ENCODE measurements at places on chromosomes 12 and 14. TPM values are rescaled to one million over a fixed set of nuclear protein-coding genes. Genes with fewer than 3 reads are reported as not detected.

MANSC1 gene
- total RNA-seq: 72.1 TPM

FITM1 gene
- not detected for total RNA-seq

GRCh38 chr12:110199339-110200123 lies 75.4 kb downstream of the IFT81 start:
- DNase-seq: no peak

DNA sequence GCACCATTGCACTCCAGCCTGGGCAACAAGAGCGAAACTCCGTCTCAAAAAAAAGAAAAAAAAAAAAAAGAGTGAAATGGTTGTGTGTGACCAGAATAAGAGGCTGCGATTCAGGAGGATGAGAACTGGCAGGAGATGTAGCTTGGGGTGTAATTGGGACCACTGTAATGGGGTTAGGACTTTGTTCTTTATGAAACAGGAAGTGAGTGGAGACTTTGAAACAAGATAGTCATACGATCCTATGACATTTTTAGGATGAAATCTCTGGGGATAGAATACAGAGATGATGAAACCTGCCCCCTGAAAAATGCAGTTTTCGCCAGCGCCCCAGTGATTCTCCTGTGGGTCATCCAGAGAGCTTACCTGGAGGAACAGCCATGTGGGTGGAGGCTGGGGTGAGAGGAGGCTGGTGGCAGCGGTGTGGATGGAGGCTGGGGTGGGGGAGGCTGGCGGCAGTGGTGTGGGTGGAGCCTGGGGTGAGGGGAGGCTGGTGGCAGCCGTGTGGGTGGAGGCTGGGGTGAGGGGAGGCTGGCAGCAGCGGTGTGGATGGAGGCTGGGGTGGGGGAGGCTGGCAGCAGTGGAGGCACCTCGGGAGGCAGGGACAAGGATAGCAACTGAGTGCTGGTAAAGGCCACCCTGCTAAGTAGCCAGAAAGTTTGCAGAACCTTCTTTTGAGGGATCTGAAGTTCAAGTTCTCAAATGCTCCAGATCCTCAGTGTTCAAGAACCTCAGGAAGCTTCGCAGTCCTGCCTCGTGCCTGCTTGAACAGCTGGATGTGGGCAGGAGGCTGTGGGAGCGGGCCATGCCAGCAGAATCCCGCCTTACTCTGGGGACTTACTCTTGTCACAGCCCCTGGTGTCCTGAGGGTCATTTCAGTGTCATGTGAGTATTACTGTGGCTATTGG lies 20.2 kb downstream of the FBXL14 start:
- no peak for DNase-seq

DNA sequence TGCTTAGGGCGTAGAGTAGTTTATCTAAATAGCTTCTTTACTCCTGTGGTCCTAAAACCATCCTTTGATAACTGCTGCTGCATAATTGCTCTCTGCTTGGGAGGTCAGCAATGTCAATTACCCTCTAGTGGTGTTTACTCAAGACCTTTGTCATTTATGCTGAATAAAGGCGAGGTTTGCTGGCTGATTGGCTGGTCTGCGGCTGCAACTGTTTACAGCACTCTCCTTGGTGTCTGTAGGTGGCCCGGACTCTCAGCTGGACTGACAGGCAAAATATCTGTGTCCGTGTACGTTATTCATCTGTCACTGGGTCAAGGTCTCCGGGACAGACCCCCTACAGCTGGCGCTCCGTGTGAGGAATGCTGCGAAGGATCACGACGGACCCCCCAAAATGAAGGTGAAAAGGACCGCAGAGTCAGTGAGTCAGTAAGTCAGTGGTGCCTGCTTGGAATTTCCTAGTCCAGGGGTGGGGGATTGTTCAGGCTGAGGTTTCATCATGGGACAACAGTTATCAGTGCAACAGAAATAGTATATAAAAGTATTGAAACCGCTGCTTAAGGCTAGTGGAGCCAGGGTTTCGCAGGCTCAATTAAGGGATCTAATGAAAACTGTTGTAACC lies 253.3 kb upstream of the DIO2 start:
- DNase-seq: no peak

SMCO2 gene
- not detected for total RNA-seq

- DNase-seq: no peak
Measured at GRCh38 chr12:104641862-104642261, 185.1 kb downstream of the CHST11 start.

DNA sequence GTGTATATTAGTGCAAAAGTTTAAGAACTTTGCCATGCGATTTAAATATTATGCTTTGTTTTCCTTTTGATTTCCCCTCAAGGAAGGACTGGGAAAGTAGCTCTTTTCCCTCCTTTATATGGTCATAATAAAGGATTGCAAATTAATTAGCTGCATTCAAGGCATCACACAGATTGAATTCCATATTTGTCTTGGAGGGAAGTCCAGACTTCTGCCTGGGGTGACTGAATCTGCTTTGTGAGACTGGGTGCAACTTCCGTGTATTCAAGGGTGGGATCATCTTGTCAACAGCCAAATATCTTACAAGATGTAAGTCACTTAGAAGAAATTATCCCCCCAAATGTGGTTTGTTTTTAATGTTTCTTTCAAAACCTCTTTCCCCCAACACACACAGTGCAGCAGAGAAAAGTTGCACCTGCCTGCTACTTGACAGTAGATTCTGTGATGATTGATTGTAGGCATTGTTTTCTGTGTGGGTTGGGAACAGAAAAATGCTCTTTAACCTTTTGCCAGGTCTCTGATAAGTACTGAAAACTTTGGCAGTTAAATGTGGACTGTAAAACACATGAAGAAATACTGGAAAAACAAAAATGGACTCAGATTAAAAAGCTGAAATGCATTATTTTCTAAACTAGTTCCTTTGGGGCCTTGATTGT lies 28.4 kb downstream of the STK38L start:
- no peak for DNase-seq

DNA sequence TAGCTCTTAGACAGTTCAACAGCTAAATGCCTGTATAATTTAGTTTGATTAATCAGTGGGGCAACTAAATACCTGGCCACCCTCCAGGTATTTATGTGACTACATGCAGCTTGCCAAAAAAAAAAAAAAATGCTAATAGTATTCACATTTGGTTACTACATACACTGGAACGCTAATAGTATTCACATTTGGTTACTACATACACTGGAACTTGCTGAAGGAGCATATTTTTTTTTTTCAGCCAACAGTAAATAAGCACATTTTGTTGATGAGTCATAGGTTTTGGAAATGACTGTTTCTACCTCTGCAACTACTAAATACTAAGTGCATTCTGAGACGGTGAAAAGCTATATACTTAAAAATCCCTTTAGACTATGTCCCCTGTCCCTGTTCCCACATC lies 1172.3 kb downstream of the LRFN5 start:
- no peak for DNase-seq

DNA sequence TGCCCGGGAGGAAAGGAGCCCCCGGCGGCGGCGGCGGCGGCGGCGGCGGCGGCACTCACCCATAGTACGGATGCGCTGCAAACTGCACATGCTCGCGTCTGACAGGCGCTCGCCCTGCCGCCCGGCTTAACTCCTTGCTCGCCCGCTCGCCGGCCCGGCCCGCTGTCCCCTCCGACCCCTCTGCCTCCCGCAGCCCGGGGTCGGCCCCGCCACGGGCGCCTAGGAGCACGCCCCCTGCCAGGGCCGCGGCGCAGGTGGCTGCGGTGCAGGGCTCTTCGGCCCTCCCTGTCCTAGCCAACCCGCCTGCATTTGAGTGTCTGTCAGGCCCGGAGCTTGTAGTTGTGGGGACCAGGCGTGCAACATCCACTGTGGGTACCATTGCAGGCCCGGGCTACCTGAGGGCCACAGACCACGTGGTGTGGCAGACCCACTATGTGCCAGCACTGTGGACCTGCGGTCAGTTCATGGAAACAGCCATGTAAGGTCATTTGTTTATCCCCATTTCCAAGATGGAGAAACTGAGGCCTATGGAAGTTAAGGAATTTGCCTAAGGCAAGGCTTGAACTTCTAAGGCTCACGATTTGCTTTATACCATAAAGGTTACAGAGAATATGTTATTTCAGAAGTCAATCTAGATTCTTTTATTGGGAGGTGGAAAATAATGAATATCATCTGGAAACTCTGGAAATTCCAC lies 17.6 kb upstream of the PLEKHH1 start:
- DNase-seq: no peak

All from ascending aorta (tissue), 2 donors.